RPMI7951 (cell line): ENCODE measurements at places on chromosomes 1 and 21. TPM values are rescaled to one million over a fixed set of nuclear protein-coding genes. Genes with fewer than 3 reads are reported as not detected.
A peak's percentile ranks its signal among the peaks of the same experiment; 100 is the strongest.

DNA sequence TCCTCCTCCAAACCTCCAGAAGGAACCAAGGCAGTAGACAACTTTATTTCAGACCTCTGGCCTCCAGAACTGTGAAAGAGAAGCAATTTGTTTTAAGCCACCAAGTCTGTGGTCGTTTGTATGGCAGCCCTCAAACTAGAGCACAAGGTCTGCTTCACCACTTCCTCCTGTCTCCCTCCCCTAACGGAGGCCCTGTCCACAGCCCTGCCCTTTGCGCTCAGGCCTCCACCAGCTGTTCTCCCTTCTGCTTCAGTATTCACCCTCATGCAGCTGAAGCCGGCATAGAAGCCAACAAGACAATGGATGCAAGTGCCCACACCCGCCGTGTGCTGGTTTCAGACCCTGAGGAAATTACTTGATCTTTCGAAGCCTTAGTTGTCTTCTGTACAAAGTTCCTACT is 364.1 kb downstream of the HHAT start:
- no peak for DNase-seq

Gene HES2
- under 0.01 and 0.10 TPM in 2 replicates for total RNA-seq

Gene NME7
- 23.2 and 31.1 TPM in 2 replicates for total RNA-seq

- DNase-seq = no peak
Measured at GRCh38 chr1:85603086-85603880, 22.7 kb downstream of the CCN1 start.

- DNase-seq = no peak
Measured at GRCh38 chr21:42570841-42571387, 57.3 kb downstream of the SLC37A1 start.

DNA sequence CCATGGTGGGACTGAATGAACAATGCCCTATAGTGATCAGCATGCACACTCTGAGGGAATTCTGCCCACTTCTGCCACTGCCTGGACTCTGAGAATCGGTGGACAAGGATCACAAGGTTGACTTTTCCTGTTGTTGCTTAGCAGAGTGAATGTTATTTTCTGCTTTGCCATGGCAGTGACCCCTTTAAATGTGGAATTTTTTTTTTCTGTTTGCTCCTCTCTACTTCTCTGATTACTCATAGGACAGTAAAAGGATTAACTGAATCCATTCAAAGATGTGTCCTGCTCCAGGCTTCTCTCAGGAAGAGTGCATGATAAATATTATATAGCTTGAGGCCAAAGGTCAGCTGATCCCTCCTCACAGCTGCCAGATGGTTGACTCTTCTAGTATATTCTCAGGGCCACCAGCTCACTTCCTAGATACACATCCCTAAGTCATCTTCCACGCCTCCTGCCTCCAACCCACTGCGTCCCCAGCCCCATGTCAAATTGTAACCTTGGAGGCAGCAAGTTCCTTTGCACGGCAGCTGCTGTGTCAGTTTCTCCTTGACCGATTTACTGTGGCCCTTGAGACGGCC is 74.0 kb upstream of the RALGPS2 start:
- peak; percentile 71 for DNase-seq

Gene OR2T35
- total RNA-seq = not detected in 2 replicates

DNA sequence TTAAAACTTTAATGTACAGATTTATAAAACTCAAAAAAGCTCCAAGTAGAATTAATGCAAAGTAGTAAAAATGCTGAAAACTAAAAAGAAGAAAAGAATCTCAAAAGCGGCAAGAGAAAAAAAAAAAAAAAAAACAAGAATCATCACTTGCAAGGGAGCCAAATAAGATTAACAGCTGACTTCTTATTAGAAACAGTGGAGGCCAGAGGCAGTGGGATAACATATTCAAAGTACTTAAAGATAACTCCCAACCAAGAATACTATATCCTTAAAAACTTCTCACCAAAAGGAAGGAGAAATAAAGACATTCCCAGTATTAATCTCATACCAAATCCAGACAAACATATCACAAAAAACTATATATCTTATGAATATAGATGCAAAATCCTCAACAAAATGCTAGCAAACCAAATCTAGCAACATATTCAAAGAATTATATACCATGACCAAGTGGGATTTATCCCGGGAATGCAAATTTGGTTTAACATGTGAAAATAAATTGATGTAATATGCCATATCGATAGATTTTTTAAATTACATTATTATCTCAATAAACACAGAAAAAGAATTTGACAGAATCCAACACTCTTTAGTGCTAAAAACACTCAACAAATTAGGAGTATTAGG is 62.7 kb downstream of the CAMK2N1 start:
- no peak for DNase-seq

DNA sequence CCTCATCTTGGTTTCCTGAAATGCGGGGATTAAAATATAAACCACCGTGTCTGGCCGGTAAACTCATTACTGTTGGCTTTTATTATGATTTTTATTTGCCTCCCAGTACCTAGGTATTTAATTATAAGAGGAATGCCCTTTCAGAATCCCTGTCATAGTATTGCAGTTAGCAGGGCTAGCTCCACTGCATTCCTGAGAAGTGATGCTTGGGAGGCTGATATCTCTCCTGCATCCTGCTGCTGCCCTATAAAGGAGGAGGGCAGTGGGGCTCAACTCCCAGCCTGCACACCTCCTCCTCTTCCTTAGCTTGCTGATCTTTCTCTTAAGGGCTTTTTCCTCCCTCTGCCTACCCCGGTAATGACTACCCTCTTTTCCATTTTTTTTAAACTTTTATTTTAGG is 19.9 kb upstream of the DISC1 start:
- DNase-seq = no peak

GRCh38 chr1:44717653-44718052 is 13.3 kb downstream of the RNU5D-1 start:
- no peak for DNase-seq

Gene HP1BP3
- total RNA-seq = 256 and 283 TPM in 2 replicates

DNA sequence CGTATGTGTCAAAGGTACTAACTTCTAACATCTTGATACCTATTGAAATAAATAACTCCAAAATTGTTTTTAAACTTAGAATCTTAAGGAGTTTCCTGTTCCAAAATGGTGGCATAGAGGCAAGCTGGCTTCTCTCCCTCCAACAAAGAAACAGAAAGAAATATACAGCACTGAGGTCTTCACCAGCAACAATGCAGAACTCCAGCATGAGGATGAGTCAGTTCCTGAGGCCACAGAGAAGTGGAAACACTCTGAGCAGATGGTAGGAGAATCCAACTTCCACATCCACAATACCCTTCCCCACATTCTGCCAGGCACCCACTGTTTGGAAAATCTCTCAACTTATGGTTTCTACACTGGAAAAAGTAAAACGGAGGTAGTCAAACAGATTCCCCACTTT is 12.2 kb upstream of the PPIH start:
- DNase-seq = peak; percentile 27

DNA sequence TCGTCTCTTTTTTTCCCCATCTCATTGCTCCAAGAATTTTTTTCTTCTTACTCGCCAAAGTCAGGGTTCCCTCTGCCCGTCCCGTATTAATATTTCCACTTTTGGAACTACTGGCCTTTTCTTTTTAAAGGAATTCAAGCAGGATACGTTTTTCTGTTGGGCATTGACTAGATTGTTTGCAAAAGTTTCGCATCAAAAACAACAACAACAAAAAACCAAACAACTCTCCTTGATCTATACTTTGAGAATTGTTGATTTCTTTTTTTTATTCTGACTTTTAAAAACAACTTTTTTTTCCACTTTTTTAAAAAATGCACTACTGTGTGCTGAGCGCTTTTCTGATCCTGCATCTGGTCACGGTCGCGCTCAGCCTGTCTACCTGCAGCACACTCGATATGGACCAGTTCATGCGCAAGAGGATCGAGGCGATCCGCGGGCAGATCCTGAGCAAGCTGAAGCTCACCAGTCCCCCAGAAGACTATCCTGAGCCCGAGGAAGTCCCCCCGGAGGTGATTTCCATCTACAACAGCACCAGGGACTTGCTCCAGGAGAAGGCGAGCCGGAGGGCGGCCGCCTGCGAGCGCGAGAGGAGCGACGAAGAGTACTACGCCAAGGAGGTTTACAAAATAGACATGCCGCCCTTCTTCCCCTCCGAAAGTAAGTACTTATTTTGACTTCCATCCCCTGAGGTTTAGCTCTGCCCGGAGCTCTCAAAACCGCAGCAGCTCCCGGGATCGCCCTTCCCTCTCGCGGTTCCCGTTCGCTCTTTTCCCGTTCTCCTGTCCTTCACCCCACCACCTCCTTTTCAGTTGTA is 1.5 kb downstream of the TGFB2 start:
- peak; percentile 48 for DNase-seq

GRCh38 chr1:12451560-12451900 is 166.5 kb downstream of the DHRS3 start:
- DNase-seq = no peak

Gene SPATA45
- total RNA-seq = not detected in 2 replicates

Gene SIM2
- 1.2 and 1.5 TPM in 2 replicates for total RNA-seq

GRCh38 chr1:198878566-198878965 is 239.7 kb downstream of the PTPRC start:
- DNase-seq = peak; percentile 74

- DNase-seq = peak; percentile 35
Measured at GRCh38 chr1:32716312-32717148, 14.0 kb upstream of the SYNC start.

Gene PCSK9
- under 0.01 TPM in 1 of 2 replicates, not detected in the other for total RNA-seq

DNA sequence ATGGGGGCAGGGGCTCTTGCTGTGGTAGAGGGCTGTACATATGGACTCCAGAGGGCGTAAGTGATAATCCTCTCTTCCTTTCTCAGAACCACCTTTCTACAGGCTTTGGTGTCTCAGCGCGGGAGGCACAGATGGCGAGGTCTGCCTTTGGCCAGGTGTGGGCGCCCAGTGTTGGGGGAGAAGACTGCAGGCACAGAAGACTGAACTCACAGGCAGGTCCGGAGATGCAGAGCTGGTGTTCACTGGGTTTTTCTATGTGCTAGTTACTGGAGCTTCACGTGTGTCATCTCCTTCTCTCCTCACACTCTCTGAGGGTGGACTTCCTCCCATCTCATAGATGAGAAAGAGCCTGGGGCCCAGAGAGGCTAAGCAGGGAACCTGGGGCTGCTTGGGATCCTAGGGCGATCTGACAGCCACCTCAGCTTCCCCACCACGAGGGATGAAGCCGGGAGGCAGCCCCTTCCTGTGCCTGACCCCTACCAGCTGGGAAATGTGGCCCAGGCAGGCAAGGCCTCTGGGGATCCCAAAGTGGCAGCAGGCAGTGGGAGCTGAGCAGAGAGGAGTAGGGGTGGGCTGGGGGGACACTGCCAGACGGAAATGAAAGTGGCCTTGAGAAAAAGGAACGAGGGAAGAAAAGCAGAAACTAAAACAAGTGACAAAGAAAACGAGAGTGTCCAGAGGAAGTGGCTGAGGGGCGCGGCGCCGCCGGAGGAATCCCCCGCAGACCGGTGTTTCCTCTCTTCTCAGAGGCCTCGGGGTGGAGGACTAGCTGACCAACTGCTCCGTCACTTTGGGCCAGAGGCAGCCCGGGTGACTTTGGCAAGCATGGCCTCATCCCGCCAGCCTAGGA is 191.6 kb downstream of the HIVEP3 start:
- DNase-seq = peak; percentile 33

GRCh38 chr1:192559115-192560006 is 16.2 kb upstream of the RGS1 start:
- peak; percentile 99 for DNase-seq

Gene PLA2G4A
- 5.6 and 6.7 TPM in 2 replicates for total RNA-seq

DNA sequence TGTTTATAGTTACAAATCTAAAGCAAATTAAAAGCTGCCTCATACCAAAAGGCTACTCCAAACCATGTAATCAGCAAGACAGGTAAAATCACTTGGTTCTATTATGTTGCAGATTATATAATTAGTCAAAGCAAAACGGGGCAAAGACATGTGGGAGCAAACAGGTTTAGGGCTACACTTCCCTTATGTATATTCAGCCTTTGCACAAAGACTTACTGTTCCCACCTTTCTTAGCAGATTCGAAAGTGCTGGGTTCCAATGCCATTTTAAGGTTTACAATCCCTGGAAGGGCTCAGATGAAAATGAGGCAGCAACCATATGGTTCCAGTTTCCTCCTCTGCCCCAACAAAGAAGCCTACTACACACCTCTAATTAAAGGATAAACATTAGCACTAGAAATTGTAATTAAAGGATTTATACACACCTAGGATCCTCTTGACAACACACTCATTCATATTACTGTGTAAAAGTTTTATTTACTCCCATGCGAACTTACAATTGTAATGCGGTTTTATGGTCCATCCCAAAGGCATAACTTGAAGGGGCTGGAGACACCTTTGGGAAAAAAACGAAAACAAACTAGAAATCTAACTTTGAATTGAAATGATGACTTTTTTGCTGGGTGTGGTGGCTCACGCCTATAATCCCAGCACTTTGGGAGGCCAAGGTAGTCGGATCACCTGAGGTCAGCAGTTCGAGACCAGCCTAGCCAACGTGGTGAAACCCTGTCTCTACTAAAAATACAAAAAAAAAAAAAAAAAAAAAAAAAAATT is 117.3 kb upstream of the PKN2 start:
- DNase-seq = no peak

Gene GBP3
- total RNA-seq = 61.8 and 75.8 TPM in 2 replicates
